Neural crest cell (in vitro differentiated cells): ENCODE measurements at places on chromosomes 16 and 17. TPM values are rescaled to one million over a fixed set of nuclear protein-coding genes. Genes with fewer than 3 reads are reported as not detected.

GRCh38 chr16:54080524-54081008, 206.0 kb downstream of the IRX3 start:
- H3K27me3 ChIP-seq: no peaks in the 10 kb centered on the region
- no peak overlapping the region for H3K4me3 ChIP-seq
- DNase-seq: no peak
- peaks cover 7% of the 10 kb centered on the region for H3K4me1 ChIP-seq
- no peak overlapping the region for H3K27ac ChIP-seq

- H3K27me3 ChIP-seq: peaks cover 7% of the 10 kb centered on the region
- no peaks in the 10 kb centered on the region for H3K36me3 ChIP-seq
- no peak overlapping the region for H3K4me3 ChIP-seq
- H3K27ac ChIP-seq: no peak overlapping the region
- H3K4me1 ChIP-seq: peaks cover 15% of the 10 kb centered on the region
Measured at GRCh38 chr16:65224994-65225393, 103.1 kb upstream of the CDH11 start.

DNA sequence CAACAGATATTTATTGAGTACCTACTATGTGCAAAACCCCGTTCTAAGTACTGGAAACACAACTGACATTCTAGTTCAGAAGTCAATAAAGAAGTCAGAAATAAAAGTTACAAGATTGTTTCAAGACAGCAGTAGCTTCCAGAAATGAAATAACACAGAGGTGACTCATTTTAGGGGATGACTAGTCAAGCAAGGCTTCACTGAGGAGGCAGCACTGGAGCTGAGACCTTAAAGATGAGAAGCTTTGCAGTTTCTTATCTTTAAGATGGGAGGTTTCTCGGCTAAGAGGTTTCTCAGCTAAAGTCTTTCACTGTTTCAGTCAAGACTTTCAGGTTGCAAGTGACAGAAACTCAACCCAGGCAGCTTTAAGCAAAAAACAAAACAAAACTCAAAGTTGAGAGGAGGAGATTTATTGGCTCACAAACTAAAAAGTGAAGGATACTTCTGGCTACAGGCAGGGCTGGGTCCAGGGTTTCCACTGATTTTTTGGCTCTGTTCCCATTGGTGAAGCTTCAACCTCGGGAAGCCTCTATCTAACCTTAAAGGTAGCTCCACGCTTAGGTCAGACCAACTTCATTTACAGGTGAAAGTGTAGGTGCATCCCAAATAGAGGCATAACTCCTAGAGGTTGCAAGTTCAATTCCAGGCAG, 7.4 kb upstream of the MMP2 start:
- no peaks in the 10 kb centered on the region for H3K4me1 ChIP-seq
- H3K27ac ChIP-seq: no peak overlapping the region
- no peak for DNase-seq

- H3K36me3 ChIP-seq: no peaks in the 10 kb centered on the region
- no peaks in the 10 kb centered on the region for H3K27me3 ChIP-seq
- H3K4me1 ChIP-seq: peaks cover 28% of the 10 kb centered on the region
Measured at GRCh38 chr17:76238847-76239537, 1.3 kb downstream of the RNF157 start.

GRCh38 chr16:77679391-77679790, 42.9 kb upstream of the NUDT7 start:
- DNase-seq: no peak
- peaks cover 5% of the 10 kb centered on the region for H3K27me3 ChIP-seq
- H3K27ac ChIP-seq: no peak overlapping the region
- peaks cover 7% of the 10 kb centered on the region for H3K4me1 ChIP-seq
- H3K36me3 ChIP-seq: no peaks in the 10 kb centered on the region
- no peak overlapping the region for H3K4me3 ChIP-seq

GRCh38 chr17:64572682-64573154, 65.9 kb downstream of the CEP95 start:
- DNase-seq: no peak
- no peaks in the 10 kb centered on the region for H3K27me3 ChIP-seq
- no peak overlapping the region for H3K4me3 ChIP-seq
- no peaks in the 10 kb centered on the region for H3K4me1 ChIP-seq
- H3K27ac ChIP-seq: no peak overlapping the region

GRCh38 chr16:57611181-57611580, 17.2 kb upstream of the ADGRG1 start:
- H3K4me3 ChIP-seq: no peak overlapping the region
- no peak for DNase-seq
- H3K36me3 ChIP-seq: no peaks in the 10 kb centered on the region
- H3K4me1 ChIP-seq: peaks cover 6% of the 10 kb centered on the region
- no peak overlapping the region for H3K27ac ChIP-seq

GRCh38 chr17:76151896-76152454, 10.9 kb upstream of the FOXJ1 start:
- no peak overlapping the region for H3K27ac ChIP-seq
- DNase-seq: no peak
- H3K27me3 ChIP-seq: no peaks in the 10 kb centered on the region
- H3K4me3 ChIP-seq: no peak overlapping the region

GRCh38 chr16:11610121-11610505, 23.4 kb upstream of the LITAF start:
- no peak overlapping the region for H3K4me3 ChIP-seq
- DNase-seq: no peak
- H3K4me1 ChIP-seq: peaks cover 26% of the 10 kb centered on the region
- H3K27ac ChIP-seq: peak overlapping the region; percentile 83
- no peaks in the 10 kb centered on the region for H3K36me3 ChIP-seq

GRCh38 chr16:85436636-85437165, 176.4 kb upstream of the GSE1 start:
- H3K4me1 ChIP-seq: peaks cover 25% of the 10 kb centered on the region
- peaks cover 13% of the 10 kb centered on the region for H3K27me3 ChIP-seq
- H3K4me3 ChIP-seq: no peak overlapping the region

- H3K27me3 ChIP-seq: no peaks in the 10 kb centered on the region
- no peak overlapping the region for H3K4me3 ChIP-seq
- no peaks in the 10 kb centered on the region for H3K36me3 ChIP-seq
- no peak for DNase-seq
- no peak overlapping the region for H3K27ac ChIP-seq
Measured at GRCh38 chr16:4160658-4161430, 44.6 kb upstream of the ADCY9 start.

Gene NSRP1
- total RNA-seq: 28.2 and 30.7 TPM in 2 replicates

Gene OR3A2
- total RNA-seq: not detected in 2 replicates

Gene GPR142
- total RNA-seq: 0.23 TPM in 1 of 2 replicates, not detected in the other
